ENCODE measurements at places on chromosomes 11 and 22. TPM values are rescaled to one million over a fixed set of nuclear protein-coding genes. Genes with fewer than 3 reads are reported as not detected.

The TMPRSS5 gene
- 8.6 TPM for total RNA-seq

The TRPM5 gene
- 0.09 TPM for total RNA-seq

The CLDN5 gene
- total RNA-seq: 1.0 TPM

The OR52I1 gene
- total RNA-seq: not detected

The MS4A12 gene
- not detected for total RNA-seq

The SLCO2B1 gene
- not detected for total RNA-seq

The CAT gene
- total RNA-seq: 29.2 TPM

The APOBEC3B gene
- 14.5 TPM for total RNA-seq

The ADORA2A gene
- total RNA-seq: 2.1 TPM

The SELENOO gene
- total RNA-seq: 24.5 TPM

The FDX1 gene
- 9.7 TPM for total RNA-seq

The APOL2 gene
- total RNA-seq: 14.2 TPM

The NRGN gene
- total RNA-seq: 30.7 TPM

The GDPD4 gene
- total RNA-seq: not detected

The SCGB2A2 gene
- not detected for total RNA-seq

The PANX2 gene
- total RNA-seq: 2.5 TPM

The TRIM49 gene
- total RNA-seq: not detected
